Ammon's horn (tissue), 1 donor: ENCODE measurements at places on chromosomes 12 and 14.

DNA sequence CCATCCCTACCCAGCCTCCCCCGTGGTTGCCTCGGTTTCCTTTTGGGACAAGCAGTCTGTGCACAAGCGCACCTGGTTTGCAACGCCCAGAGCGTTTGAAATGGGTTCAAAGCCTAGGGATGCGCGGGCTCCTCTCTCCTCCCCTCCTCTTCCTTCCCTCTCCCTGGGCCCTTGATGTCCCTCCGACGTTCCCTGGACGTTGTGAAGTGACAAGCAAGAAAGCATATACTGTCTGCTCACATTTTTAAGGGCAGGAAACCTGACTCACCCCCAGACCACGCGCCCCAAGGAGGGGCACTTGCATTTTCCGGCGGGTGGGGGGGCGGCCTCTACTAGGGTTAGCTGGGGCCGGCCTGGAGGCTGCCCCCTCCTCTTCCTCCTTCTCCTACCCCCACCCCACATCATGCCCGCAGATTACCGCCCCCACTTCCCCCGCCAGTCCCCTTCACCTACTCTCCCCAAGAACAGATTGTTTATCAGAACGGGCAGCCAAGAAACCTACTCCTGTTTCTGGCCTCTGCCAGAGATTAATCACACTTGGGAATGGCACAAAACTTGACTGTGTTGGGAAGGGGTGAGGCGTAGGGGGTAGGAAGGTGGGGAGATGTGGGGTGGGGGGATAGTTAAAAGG, 9.5 kb upstream of the IRF2BPL start:
- DNase-seq = no peak

GRCh38 chr14:71647086-71647784, 285.0 kb upstream of the RGS6 start:
- DNase-seq = no peak

- no peak for DNase-seq
Observed at GRCh38 chr12:65334521-65334920, 56.0 kb downstream of the MSRB3 start.

DNA sequence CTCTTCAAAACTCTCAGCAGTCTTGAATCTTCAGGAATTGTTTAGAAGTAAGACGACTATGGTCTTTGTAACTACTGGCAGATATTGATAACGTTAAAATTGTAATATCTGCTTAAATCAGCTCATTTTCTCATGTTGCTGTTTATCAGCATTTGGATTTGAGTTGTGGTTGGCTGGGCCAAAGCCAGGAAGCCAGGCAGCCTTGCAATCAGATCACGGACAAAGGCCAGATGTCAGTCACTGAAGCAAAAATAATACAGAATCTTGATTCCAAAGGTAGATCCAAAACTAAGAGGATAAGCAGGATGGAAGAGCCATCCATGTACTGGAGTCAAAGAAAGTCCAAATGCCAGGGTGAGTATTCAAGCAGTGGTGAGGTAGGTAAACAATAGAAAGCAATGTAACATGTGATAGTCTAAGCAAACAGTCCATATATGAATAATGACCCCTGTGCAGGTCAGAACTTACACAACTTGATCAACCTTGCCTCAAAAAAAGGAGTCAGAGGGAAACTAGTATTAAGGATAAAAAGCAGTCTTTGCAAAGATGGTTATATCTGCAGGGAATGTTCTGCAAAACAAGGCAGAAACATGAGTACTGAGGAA, 95.8 kb upstream of the RAP1B start:
- DNase-seq = no peak

DNA sequence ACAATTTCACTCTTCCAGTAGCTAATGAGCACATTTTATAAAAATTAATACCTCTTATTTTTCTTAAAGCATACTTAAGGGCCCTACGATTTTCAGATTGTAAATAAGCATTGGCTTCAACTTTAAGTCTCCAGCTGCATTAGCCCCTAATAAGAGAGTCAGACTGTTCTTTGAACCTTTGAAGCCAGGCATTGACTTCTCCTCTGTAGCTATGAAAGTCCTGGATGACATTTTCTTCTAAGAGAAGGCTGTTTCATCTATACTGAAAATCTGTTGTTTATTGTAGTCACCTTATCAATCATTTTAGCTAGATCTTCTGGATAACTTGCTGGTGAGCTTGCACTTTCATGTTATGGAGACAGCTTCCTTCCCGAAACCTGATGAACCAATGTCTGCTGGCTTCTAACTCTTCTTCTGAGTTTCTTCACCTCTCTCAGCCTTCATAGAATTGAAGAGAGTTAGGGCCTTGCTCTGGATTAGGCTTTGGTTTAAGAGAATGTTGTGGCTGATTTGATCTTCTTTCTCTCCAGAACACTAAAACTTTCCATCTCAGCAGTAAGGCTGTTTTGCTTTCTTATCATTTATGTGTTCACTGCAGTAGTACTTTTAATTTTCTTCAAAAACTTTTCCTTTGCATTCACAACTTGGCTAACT, 377.1 kb upstream of the RGS6 start:
- DNase-seq = no peak
